ENCODE measurements at places on chromosomes 1 and 21.

DNA sequence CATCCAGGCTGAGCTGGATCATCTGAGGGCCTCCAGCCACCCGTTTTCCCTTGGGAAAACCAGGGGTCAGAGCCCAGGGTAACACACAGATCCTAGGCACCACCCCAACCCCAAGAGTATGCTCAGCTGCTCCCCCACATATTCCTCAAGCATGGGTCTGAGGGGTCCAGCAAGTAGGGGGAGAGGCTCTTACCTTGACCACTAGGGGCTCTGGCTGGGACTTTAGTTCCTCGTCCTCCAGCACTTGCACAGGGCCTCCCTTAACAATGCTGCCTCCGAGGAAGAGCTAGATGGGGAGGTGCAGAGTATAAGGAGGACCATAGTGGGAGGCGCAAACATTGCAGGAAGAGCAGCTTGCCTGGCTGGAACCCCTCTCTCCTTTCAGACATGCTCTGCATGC lies 7.5 kb downstream of the SELENBP1 start:
- no peak for DNase-seq

GRCh38 chr1:218463194-218464156 lies 118.3 kb downstream of the TGFB2 start:
- no peak for DNase-seq

- peak; percentile 32 for DNase-seq
Measured at GRCh38 chr1:64686828-64687724, 57.8 kb upstream of the RAVER2 start.

- peak; percentile 88 for DNase-seq
Measured at GRCh38 chr1:105337420-105337819, 1587.7 kb downstream of the AMY1C start.

GRCh38 chr21:32499249-32500055 lies 85.9 kb downstream of the TCP10L start:
- DNase-seq = no peak

- DNase-seq = no peak
Measured at GRCh38 chr1:214066190-214066589, 78.4 kb downstream of the PROX1 start.

- no peak for DNase-seq
Measured at GRCh38 chr1:183554577-183554976, 35.7 kb downstream of the NCF2 start.

GRCh38 chr1:15167386-15167785 lies 13.8 kb downstream of the TMEM51 start:
- DNase-seq = no peak

GRCh38 chr1:207748737-207749528 lies 2.9 kb upstream of the CD46 start:
- no peak for DNase-seq

- no peak for DNase-seq
Measured at GRCh38 chr1:56399795-56400194, 179.6 kb downstream of the PLPP3 start.

- no peak for DNase-seq
Measured at GRCh38 chr1:88800382-88801051, 90.8 kb downstream of the GTF2B start.

- DNase-seq = no peak
Measured at GRCh38 chr1:89070509-89070908, 5.5 kb upstream of the GBP1 start.

DNA sequence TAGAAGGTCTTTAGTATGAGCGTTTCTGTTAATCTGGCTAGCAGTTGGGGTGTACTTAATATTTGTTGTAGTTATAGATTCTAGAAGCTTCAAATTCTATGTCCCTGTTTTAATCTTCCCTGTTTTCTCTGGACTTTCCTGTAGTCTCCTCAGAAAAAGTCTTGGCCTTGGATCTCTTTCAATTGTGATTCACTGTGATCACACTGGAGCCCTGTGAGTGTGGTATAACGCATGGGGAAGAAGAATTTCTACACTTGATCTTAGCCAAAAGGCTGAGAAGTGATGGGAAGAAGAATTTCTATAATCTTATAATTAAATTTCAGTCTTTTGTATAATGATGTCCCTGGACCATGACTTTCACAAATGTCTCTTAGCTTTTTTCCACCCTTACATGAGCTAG lies 36.7 kb upstream of the COP1 start:
- no peak for DNase-seq

- no peak for DNase-seq
Measured at GRCh38 chr1:182713492-182713891, 29.1 kb upstream of the RGS8 start.

- DNase-seq = peak; percentile 91
Measured at GRCh38 chr1:168114845-168115244, 21.9 kb downstream of the GPR161 start.
